ENCODE measurements at places on chromosomes 1 and 21.

DNA sequence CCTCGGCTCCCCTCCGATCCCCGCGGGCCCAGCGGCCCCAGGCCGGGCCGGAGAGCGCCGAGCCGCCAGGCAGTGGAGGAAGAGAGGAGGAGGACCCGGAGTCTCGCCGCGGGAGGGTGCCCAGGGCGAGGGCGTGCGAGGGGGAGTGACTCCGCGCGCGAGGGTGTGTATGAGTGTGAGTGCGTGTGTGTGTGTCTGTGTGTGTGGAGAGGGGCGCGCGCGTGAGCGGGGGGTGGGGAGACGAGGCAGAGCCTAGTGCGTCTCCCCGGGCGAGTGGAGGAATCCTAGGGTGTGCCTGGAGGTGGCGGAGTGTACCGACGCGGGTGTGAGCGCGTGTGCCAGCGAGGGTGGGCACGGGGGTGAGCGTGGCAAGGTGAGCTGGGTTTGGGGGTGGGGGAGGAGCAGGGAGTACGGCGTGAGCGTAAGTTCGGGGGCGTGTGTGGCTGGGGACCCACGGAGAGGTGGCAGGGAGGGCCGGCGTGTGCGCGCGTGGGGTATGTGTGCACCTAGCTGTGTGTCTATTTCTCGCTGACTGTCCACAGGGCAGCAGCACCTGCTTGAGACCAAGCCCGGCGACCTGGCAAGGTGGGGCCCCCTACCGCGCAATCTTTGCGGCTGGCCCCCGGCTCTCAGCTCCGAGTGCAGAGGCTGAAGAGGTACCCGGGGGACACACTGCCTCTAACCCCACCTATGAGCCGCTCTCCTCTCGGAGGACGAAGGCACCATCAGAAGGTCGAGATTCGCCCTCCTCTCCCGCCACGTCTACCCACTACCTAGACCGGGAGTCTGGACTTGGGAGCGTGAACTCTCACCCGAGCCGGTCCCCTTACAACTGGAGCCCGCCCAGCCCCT, 784 bp upstream of the KCND3 start:
- DNase-seq = no peak

- peak; percentile 45 for DNase-seq
Measured at GRCh38 chr1:94819945-94820746, at the start of gene SLC44A3. SLC44A3 (plus strand) TSS chr1:94820357; CDS start chr1:94820452, 95 bp downstream.

- DNase-seq = peak; percentile 94
Measured at GRCh38 chr1:36321119-36321951, 2.1 kb downstream of the EVA1B start.

DNA sequence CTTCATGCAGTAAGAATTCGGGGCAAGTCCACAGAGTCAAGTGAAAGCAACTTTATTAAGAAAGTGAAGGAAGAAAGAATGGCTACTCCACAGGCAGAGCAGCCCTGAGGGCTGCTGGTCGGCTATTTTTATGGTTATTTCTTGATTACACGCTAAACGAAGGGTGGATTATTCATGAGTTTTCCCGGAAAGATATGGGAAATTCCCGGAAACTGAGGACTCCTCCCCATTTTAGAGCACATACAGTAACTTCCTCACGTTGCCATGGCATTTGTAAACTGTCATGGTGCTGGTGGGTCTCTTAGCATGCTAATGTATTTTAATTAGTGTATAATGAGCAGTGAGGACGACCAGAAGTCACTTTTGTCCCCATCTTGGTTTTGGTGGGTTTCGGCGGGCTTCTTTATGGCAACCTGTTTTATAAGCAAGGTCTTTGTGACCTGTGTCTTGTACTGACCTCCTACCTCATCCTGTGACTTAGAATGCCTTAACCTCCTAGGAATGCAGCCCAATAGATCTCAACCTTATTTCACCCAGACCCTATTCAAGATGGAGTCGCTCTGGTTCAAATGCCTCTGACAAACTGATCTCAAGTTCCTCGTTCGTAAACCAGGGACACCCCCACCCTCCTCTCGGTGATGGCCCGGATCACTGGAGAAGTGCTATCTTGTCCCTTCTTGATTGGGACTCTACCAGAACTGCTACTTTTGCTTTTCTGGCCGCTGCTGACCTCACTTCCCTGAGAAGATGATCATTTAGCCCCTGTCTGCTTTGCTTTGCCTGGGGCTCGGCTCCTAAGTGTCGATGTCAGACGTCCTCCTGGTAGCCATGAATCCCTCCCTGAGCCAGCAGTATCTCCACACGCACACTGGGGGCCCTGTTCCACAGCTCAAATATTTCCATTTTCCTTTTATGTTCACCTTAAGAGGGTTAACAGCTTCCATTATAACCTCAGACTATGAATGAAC, 48.8 kb downstream of the CLSTN1 start:
- DNase-seq = no peak

DNA sequence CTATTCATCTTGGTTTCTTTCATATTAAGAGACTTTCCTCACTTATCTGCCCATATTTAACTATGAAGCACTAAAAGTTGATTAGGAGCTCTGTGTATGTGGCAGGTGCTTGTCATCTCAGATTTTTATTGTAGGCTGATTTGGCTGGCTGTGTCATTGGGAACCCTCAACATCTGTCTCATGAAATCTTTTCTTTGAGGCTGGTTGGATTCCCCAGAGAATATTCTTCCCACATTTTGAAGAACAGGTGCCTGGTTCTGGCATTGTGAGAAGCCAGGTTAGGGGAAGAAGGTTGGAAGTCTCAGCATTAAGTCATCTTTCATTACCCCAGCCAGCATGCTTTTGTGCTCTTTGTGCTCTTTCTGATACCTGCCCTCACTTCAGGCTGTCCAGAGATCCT, 37.1 kb downstream of the EEIG2 start:
- no peak for DNase-seq

DNA sequence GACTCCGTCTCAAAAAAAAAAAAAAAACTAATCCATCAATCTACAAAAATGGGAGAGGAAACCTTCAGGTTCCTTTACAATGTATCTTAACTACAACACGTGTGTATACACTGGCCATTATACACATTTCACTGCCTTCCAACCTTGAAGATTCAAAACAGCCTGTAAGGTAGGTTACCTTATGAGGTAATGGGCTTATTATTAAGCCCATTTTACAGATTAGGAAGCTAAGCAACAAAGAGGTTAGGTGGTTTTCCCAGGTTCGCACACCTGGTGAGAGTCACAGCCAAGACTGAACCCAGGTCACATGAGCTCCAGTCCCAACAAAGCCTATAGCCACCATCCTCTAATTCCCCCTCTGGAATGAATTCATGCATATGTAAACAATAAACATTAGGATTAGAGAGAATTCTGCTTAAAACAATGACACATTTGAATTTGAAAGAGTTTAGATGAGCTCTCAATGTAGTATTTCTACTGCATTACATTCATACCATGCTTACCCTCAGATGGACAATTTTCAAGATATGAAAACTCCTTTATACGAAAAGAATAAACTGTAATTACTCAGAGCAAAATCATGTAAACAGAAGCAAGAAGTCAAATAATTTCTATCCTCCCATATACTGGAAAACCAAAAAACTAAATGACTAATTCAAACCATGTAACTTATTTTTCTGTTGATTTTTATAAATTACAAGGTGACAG, 54.8 kb downstream of the EIF4G3 start:
- DNase-seq = no peak

DNA sequence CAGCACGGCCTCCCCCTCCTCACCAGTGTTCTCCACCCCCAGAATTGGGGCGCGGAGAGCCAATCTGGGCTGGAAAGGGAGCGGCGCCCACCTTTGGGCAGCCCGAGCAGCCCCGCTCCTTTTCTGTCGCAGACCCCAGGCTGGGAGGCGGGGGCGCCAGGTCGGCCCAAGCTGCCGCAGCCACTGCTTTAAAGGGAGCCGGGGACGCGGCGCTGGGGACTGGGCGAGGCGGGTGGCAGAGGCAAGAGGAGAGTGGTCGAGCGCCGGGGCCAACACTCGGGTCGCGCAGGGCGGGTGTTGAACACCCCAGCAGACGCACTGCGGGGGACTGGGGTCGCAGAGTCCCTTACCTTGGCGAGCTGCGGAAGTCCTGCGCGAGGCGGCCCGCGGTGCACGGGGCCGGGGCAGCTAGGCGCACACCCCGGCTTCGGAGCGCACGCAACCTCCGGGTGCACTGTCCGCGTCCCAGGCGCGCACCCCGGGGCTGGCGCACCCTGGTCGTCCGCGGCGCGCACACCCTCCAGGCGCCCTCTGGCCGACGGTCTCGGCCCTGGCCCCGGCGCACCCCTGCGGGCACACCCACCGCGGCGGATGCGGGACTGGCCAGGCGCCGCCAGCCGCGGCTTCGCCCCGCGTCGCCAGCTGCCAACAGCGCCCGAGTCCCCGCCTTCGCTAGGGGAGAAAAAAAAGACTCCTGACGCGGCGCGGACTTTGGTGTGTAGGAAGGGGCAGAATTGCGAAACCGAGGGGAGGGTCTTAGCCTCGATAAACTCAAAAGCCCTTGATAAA, at the start of gene KANK4:
KANK4 (minus strand) TSS at position 679 of the 789 bp plus-strand sequence. CDS start 37,870 bp downstream, outside the sequence.
- DNase-seq = no peak

- DNase-seq = no peak
Measured at GRCh38 chr1:96842215-96842614, 120.6 kb downstream of the PTBP2 start.

DNA sequence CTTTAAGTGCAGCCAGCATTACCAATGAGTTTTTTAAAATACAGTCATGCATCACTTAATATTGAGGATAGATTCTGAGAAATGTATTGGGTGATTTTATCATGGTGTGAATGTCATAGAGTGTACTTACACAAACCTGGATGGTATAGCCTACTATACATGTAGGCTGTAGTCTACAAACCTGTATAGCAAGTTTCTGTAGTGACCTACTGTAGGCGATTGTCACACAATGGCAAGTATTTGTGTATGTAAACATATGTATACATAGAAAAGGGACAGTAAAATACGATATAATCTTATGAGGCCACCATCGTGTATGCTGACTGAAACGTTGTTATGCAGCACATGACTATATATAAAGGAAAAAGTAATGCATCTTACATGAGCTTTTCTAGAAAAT, 48.2 kb downstream of the RPE65 start:
- no peak for DNase-seq

DNA sequence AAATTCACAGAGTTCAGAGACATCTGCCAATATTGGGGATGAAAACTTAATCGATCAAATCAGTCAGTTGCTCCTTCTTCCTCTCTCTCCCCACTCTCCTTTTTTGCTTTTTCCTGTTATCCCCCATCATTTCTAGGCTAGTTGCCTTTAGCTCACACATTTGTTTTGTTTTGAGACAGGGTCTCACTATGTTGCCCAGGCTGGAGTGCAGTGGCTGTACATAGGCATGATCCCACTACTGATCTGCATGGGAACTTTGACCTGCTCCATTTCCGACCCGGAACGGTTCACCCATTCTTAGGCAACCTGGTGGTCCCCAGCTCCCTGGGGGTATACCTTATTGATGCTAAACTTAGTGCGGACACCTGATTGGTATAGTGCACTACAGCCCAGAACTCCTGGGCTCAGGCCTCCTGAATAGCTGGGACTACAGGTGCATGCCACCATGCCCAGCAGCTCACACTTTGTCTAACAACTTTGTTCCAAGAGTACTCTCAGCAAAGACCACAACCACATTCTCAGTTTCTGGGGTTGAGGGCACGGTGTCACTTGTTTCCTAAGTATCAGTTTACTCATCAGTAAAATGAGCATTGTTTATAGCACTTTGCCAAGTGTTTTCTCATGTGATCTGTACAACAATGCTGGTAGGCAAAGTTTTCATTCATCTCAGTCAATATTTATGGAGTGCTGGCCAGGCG, 6.7 kb upstream of the ELOA start:
- no peak for DNase-seq

DNA sequence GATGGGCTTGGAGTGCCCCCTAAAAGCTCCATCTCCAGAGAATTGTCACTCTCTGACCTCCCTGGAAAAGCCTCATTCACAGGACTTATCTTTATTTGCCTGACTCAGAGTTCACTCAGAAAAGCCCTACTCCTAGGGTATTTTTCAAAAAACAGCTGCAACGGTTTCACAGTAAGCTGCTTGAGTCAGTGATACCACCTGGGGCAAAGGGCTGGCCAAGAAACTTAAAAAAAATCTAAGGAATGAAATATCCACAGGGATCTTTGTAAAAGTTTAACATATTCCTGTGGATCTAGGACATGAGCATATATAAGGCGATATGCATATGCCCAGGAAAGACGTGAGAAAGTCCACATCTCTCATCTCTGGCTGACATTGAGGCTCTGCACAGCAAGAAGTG, 33.8 kb upstream of the TSPAN2 start:
- peak; percentile 40 for DNase-seq

DNA sequence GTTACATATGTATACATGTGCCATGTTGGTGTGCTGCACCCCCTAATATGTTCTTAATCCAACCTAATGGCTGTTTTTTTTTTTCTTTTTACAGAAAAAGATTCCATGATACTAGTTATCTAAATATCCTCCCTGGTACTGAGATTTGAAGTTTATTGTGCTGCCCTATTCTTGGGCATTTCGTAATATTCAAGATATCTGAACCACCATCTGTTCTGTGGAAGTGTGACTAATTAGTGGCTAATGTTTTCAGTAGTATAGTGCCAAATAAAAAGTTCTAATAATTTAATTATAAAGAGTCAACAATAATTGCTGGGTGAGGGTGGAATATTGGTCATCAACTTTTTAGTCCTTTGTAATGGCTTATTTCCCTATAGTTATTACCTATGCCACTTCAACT, 217.5 kb downstream of the GABPA start:
- DNase-seq = no peak

GRCh38 chr1:9278116-9278515, 14.6 kb upstream of the SPSB1 start:
- no peak for DNase-seq

GRCh38 chr1:241109039-241109438, 248.0 kb downstream of the RGS7 start:
- DNase-seq = no peak

GRCh38 chr1:75727571-75727970, 3.1 kb downstream of the ACADM start:
- DNase-seq = peak; percentile 4

GRCh38 chr1:47584249-47584648, 146.4 kb downstream of the FOXD2 start:
- no peak for DNase-seq

DNA sequence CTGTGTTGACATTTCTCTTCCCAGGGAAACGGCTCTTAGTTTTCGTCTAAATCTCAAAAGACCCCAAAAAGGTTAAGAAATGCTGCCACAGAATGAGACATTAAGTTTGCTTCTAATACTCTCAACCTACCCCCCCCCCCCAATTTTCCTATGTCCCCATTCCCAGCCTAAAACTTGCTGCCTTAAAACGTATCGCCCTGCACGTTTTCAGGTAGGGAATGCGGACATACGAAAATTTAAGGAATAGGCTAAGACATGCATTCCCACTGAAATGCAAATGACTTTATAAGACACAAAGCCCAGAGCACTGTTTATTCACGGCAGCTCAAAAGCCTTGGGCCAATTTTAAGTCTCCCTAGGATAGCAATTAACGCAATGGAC, 45.4 kb downstream of the GFI1 start:
- no peak for DNase-seq

GRCh38 chr1:214540324-214540723, 11.1 kb downstream of the PTPN14 start:
- no peak for DNase-seq

DNA sequence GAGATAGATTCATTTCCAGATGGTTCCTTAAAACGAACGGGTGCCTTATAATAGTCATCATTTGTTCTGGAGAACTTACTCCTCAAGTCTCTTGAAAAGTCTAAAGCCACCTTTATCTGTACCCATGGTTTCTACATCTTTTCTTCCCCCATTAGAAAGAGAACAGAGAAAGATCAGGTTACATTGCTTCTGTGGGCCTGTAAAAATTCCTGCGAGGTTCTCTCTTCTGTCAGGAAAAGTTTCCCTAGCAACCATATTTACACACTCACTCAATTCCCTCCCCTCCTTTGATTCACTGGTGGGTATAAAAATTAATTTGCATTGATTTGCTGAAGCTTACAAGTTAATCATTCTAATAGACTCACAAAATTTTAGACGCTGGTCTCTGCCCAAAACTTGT, 6.7 kb downstream of the PHC2 start:
- DNase-seq = peak; percentile 69
